NCI-H2081 treated with DMSO at 0.1 percent for 48 hours (cell line): ENCODE measurements at places on chromosomes 7 and 10.

- no peak for DNase-seq
Measured at GRCh38 chr10:133361773-133362441, 4.1 kb upstream of the FUOM start.

DNA sequence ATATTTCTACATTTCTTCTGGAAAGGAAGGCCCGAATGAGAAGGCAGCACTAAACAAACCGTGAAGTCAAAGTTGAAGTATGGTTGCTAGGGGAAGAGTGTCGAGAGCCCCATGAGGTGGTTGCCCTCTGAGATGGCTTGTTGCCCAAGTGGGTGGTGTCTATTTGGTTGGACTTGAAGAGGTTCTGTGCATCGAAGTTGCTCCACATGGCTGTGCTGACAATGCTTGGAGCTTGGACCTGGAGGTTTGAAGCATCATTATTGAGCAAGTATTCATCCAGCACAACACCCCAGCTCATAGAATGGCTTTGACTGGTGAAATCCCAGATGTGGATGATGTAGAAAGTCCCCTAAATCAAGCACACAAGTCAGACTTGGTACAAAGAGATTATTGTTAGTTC, 165.2 kb upstream of the CDCA7L start:
- no peak for DNase-seq

DNA sequence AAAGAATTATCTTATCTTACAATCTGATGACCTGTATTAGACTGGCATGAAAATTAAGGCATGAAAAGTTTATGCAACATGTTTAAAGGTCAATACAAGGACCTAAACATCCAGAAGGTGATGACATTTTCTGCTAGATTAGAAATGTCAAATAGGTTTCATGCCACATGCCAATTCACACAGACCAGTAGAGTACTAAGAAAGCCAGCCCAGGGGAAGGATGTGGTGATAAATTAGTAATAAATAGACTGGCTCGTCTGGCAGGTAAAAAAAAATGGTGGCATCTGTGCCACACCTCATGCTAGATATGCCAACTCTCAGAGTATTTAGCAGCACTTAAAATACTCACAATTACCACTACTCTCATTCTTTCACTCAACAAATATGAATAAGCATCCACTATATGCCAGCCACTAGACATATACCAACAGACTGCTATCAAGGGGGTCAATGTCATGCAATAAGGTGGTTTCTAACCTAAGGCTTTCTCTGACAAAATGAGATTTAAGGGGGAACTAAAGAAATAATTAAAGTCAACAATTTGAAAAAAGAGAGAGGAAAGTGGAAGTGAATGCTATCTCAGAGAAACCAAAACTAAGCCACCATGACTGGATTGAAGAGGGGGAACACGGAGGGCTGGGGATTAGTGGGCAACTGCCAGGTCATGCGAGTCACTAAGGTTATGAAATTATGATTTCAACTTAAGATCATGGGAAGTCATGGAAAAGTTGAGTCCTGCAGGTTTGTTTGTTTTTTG, 83.5 kb downstream of the SGMS1 start:
- no peak for DNase-seq

DNA sequence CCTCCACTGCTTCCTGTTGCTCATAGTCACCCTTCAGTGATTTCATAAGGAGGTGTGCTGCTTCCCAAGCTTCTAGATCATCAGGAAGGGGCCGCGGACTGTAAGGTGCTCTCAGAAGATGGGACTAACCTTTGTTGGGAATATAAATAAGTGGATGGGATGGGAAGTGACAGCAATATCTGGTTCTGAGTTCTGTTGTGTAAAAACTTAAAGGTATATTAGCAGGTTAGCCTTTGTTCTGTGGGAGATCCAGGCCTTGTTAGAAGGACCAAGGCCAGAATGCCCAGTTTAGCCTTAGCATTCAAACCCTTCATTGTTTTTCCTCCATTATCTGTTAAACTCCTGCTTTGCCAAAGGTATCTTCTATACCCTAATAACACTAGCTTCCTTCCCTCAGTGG, 12.4 kb downstream of the BUB3 start:
- DNase-seq, result no peak

GRCh38 chr7:44244282-44244681, 43.5 kb downstream of the YKT6 start:
- no peak for DNase-seq

GRCh38 chr10:92574548-92575261, 812 bp upstream of the IDE start:
- DNase-seq, result no peak

GRCh38 chr10:93342921-93343320, 139.2 kb downstream of the MYOF start:
- DNase-seq, result no peak

DNA sequence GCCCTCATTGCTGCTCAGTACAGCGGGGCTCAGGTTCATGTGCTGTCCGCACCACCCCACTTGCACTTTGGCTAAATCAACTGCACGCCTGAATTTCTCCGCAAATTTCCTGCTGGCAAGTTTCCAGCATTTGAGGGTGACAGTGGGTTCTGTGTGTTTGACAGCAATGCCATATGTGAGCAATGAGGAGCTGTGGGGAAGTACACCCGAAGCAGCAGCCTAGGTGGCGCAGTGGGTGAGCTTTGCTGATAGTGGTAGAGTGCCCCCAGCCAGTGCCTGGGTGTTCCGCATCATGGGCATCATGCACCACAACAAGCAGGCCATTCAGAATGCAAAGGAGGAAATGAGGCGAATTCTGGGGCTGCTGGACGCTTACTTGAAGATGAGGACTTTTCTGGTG, 103.9 kb upstream of the POT1 start:
- DNase-seq, result no peak

GRCh38 chr7:140005341-140005740, 57.4 kb downstream of the PARP12 start:
- DNase-seq, result no peak

DNA sequence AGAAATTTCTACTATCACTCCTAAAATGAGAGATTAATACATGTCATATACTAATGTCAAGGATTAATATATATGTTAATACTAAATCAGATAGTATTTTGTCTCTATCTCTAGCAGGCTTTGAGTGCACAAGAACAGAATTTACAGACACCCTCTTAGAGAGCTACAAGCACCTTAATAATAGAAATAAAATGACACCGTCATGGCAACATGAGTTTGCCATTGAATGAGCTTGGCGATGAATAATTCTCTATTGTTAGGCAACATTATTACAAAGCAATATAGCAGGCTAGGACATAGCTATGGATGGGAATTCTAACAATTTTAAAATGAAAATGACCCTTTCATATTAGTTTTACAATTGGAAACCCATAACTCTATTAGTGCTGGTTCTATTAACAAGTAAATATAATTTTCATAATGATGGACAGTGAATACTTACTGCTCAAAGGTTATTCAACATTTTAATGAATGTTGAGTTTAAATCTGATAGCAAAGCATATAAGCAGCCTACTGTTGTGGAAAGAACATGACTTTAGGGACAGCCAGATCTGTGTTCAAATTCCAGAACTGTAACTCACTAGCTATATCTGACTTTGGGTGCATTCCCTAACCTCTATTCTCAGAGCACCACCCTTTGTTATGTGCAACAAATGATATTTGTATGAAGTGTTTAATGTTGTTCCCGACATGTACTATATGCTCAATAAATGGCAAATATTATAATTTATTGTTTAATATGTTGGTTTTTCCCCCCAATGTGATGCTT, 184.5 kb upstream of the DKK1 start:
- DNase-seq, result no peak

- no peak for DNase-seq
Measured at GRCh38 chr7:70571403-70571934, 560.5 kb upstream of the GALNT17 start.

GRCh38 chr7:32948202-32948601, 9.0 kb upstream of the FKBP9 start:
- no peak for DNase-seq

GRCh38 chr7:41925946-41926345, 223.1 kb upstream of the INHBA start:
- no peak for DNase-seq

GRCh38 chr10:48332871-48333216, 26.4 kb downstream of the MAPK8 start:
- DNase-seq, result no peak

- no peak for DNase-seq
Measured at GRCh38 chr10:133124357-133125211, 35.4 kb upstream of the KNDC1 start.

DNA sequence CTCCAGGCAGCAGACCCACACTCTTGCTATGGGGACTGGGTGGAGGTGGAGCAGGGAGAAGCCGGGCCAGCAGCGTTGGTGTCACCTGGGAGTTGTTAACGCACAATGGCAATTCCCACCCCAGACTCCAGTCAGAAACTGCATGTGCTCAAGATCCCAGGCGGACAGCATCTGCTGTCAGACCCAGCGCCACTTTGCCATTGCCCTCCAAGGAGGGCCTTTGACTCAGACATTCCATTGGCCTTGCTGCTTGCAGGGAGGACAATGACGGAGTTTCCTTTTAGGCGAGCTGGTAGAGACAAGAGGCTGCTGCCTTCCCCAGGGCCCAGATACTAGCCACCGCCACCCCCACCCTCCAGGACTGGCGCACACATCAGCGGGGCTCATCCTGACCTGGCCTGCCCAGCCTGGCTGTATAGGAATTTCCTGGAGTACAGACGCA, 34.5 kb downstream of the ZNF775 start:
- no peak for DNase-seq

GRCh38 chr7:730501-731439, 3.7 kb upstream of the PRKAR1B start:
- no peak for DNase-seq

- no peak for DNase-seq
Measured at GRCh38 chr7:3301831-3302618, 973 bp downstream of the SDK1 start.

- DNase-seq, result no peak
Measured at GRCh38 chr7:138307633-138308032, 152.4 kb upstream of the TRIM24 start.

GRCh38 chr10:110413049-110413783, 84.5 kb upstream of the DUSP5 start:
- DNase-seq, result no peak

DNA sequence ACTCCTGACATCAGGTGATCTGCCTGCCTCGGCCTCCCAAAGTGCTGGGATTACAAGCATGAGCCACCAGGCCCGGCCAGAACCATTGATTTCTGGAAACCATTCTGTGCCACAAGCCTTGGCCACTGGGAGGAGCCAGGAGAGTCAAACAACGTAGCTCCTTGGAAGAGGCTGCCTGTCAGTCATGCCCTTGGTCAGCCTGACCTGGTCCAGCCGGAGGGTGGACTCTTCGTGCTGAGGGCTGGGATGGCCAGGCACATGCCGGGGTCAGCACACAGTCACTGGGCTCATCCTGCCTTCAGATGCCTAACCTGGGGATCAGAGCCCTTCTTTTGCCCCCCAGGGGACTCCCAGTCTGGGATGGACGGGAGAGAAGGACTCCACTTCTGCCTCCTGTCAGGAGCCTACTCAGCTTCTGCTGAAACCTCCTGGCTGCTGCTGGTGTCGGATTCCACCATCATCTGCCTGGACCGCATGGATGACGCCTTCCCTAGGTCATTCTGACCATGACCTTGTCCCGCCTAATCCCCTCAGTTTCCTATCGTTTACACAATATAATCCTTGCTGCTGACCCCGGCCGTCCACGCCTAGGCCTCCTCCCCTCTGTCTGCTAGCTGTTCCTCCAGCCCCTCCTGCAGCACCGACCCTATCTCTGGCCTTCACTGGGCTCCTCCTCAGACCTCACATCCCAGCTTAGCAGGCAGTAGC, 30.4 kb downstream of the TMEM270 start:
- no peak for DNase-seq

DNA sequence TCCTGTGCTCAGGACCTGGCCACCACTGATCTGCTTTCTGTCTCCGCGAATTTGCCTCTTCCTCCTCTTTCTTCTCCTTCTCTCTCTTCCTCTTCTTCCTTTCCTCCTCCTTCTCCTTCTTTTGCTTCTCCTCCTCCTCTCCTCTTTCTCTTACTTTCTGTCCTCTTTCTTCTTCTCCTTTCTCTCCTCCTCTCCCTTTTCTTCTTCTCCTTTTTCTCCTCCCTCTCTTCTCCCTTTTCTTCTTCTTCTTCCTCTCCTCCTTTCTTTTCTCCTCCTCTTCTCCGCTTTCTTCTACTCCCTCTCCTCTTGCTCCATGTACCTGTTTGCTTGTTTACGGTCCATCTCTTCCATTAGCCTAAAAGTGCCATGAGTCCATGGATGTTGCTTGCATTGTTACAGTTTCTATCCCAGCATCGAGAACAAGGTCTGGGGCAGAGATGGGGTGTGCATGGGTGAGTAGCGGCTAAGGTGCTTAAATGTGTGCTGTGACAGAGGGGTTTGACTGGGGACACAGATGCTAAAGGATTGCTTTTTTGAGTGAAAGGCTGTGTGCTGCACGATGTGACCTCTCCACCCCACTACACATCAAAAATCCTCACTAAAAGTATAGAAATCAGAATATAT, 7.7 kb downstream of the SH2D4B start:
- no peak for DNase-seq

DNA sequence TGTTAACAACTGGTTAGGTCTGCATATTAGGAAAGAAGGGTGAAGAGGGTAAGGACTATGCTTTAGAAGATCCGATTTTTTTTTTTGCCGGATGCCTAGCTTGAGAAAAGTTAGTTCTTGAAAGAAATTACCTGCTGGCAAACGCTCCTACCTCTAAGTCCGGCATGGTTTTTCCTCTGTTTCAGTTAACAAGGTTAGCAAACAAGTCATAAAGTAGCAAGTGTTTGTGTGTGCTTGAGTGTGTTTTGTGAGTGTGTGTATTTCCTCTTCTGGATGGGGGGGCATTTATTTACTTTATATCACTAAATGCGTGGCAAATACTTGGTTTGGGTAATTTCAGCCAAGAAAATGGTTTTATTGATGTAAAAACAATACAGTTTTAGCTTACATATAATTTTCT, 195.6 kb downstream of the SUGCT start:
- no peak for DNase-seq

DNA sequence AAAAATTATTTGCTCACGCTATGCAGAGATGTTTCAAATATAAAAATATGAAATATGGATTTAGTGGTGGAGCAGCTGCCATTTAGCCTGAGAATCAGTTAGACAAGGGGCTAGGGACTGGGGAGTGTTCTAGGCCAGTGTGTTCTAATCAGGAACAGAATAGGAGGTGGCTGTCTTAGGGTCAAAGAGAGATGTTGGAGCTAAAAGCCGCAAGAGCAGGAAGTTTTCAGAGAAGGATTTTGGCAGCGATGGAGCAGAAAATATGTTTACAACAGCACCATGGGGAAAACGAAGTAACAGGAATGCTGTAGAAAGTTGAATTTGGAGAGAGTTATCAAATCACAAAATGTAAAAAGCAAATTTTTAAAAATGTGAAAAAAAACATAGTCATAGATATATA, 314.0 kb upstream of the SEMA3A start:
- DNase-seq, result no peak

- no peak for DNase-seq
Measured at GRCh38 chr7:73358590-73359275, 30.8 kb downstream of the FKBP6 start.
